ENCODE measurements at places on chromosomes 1 and 21.

DNA sequence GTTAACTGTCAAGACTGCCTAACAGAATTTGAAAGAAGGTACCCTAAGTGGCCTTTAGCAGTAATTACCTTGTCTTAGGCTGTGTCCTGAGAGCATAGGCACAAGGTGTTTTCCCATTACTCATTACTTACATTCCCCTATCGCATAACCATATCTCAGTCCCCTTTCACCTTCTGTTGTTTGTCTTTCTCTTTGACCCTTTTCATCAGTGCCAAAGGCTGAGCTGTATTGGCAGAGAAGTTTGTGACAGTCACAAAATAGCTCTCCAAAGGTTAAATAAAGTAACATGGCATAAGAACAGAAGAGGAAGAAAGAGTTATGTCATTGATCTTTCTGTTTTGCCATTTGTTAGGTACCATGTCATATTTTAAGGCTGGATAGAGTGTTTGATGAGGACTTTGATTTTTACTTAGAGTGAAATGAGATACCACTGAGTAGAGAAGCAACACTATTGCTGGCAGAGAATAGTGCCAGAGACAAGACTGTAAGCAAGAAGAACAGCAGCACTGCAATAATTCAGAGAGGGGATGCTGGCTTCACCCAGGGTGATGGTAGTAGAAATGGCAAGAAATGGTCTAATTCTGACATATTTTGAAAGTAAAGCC is 497.8 kb downstream of the TTLL7 start:
- no peak for DNase-seq

- DNase-seq, result no peak
These were observed 461.5 kb upstream of the PROX1 start for GRCh38 chr1:213526306-213526705.

GRCh38 chr1:78607944-78608343 is 12.3 kb upstream of the IFI44L start:
- DNase-seq, result no peak

DNA sequence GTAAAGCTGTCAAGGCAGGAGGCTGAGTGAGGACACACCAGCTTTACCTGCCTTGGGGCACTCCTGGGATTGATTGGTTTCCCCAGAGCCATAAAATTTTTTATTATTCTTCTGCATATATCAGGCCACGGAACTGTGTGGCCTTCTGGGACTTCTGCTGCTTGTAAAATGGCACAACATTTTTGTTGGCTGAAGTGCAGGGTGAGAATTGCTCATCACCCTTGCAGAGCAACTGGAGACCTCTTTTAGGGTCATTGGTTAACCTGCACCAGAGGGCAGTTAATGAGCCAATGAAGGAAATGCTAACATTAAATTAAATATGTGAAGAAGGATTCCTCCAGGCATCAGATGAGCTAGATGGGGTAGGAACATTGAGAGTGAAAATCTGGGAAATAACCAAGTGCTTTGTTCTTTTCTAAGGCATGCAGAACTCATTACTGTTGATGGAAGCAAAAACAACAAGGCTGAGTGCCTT is 87.7 kb downstream of the LTN1 start:
- DNase-seq, result no peak

GRCh38 chr1:86861424-86861823 is 52.5 kb downstream of the SELENOF start:
- no peak for DNase-seq

DNA sequence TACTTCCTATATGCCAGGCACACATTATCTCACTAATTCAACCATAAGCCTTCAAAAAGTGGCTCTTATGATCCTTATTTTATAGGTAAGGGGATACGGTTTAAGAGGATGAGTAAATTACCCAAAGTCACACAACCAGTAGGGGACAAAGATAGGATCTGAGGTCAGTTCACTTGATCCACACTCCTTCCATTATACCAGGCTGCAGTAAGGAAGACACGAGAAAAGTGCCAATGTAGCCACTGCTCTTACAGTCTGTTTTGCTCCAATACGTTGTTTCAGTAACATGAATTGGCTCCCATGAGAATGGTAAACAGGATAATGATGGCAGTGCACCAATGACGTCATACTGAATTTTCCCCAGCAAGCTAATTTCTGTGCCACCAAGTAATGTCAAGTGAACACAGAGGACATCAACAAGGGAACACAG is 15.4 kb upstream of the GUCA2A start:
- DNase-seq, result peak; percentile 27

GRCh38 chr1:168405906-168406549 is 125.4 kb downstream of the TBX19 start:
- DNase-seq, result no peak

GRCh38 chr1:172885971-172886370 is 164.8 kb downstream of the TNFSF18 start:
- DNase-seq, result no peak

GRCh38 chr1:84862810-84863251 is 30.2 kb downstream of the LPAR3 start:
- DNase-seq, result no peak

- no peak for DNase-seq
These were observed 78.8 kb upstream of the LPGAT1 start for GRCh38 chr1:211909395-211909794.

GRCh38 chr1:193435781-193436180 is 249.4 kb upstream of the B3GALT2 start:
- DNase-seq, result peak; percentile 19

DNA sequence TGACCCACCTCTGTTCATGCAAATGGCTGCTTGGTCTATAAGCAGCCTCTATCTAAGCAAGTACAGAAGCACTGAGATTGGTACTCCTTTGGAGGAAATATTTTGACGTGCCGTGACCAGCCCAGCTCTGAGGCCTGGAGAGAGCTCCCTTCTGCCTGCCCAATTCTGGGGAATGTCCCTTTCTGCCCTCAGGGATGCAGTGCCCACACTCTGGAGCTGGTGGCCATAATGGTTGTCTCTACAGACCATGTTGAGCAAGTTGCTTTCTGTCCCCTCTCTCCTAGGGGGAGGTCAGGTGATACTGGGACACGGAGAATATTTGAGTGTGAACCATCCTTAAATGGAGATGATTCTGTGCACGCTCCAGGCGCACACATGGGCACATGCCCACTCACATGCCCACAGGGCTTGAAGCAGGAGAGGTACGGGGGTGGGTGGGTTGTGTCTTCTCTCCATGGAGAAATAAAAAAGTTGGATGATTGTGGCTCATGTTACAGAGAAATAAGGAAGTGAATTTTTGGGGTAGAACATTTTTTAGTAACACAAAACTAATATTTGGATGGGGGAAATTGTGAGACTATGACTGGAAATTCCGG is 13.9 kb upstream of the ALPL start:
- no peak for DNase-seq

GRCh38 chr1:116514708-116515525 is 55.9 kb downstream of the CD58 start:
- no peak for DNase-seq

DNA sequence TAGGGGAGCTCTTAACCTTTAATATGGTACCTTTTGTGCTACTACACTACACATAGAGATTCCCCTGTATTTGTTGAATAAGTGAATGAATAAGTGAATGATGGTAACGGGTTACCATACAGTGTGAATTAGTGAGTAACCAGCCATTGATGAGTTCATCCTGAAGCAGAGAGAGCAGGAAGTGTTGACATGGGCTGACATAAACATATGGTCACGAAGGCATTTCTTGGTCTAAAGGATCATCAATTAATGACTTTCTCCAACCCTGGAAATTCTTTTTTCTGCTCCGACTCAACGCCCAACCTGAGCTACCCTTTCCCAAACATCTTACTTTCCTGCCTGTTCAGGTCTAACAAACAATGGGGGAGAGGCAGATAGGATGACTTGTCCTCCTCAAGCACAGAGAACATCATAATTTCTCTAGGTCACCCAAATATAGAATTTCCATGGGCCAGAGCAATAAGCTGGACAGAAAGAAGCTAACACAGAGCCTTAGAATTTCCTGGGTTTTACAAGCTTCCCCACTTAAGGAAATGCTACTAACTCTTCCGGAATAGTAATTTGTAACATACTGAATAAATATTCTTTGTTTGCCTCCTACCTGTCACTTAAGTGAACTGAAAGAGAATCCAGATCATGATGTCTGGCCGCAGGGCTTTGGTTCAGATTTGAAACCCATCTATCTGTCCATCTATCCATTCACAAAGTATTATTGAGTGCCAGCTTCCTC is 114.7 kb upstream of the NGF start:
- no peak for DNase-seq

- DNase-seq, result no peak
These were observed 69.8 kb upstream of the FAM3B start for GRCh38 chr21:41246808-41247207.

GRCh38 chr1:207315435-207315834 is 6.0 kb upstream of the CD55 start:
- no peak for DNase-seq

GRCh38 chr1:235725434-235725833 is 75.8 kb upstream of the GNG4 start:
- no peak for DNase-seq

- peak; percentile 97 for DNase-seq
These were observed 25.8 kb downstream of the ABCA4 start for GRCh38 chr1:94095112-94095637.

- DNase-seq, result no peak
These were observed 77.3 kb downstream of the OLFML2B start for GRCh38 chr1:161946071-161946987.

DNA sequence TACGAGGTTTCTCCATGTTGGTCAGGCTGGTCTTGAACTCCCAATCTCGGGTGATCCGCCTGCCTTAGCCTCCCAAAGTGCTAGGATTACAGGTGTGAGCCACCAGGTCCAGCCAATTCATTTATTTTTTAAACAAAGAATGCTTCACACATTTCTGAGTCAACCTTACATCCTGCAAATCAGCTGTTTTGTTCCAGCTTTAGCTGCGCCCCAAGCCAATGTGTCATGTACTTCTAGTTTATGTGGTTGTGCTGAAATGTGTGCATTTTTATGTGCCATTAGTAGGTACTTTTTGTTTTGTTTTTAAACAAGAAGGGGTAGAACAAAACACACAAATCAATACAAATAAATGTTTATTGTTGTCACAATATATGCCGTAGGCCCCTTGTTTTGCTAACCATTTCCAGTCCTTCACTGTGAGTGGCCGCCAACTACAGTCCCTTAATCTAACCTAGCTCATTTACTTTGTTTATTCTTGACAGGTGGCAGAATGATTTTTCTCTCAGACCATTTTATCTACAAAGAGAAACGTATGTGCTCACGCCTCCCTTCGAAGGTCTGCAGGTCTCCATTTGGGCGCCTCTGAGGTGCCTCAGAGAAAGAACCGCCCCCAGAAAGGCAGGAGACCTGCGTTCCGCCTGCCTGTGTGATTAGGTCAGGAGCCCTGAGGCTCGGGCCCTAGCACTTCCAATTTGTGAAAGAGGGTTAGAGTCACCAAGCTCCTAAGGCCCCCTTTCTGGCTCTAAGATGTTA is 2.8 kb upstream of the CASQ2 start:
- DNase-seq, result no peak

- no peak for DNase-seq
These were observed 11.2 kb downstream of the KIFAP3 start for GRCh38 chr1:170063109-170063826.

- DNase-seq, result no peak
These were observed 2.0 kb downstream of the ZNF687 start for GRCh38 chr1:151284013-151284577.

GRCh38 chr1:164695956-164696665 is 137.1 kb downstream of the PBX1 start:
- DNase-seq, result no peak

- DNase-seq, result no peak
These were observed 50.9 kb upstream of the AJAP1 start for GRCh38 chr1:4603295-4604110.

- DNase-seq, result peak; percentile 46
These were observed 17.4 kb downstream of the PIK3C2B start for GRCh38 chr1:204477036-204477740.

All from endothelial cell of umbilical vein (primary cell).